Dorsolateral prefrontal cortex (tissue), 122 donors: ENCODE measurements at places on chromosomes 6 and 20.

DNA sequence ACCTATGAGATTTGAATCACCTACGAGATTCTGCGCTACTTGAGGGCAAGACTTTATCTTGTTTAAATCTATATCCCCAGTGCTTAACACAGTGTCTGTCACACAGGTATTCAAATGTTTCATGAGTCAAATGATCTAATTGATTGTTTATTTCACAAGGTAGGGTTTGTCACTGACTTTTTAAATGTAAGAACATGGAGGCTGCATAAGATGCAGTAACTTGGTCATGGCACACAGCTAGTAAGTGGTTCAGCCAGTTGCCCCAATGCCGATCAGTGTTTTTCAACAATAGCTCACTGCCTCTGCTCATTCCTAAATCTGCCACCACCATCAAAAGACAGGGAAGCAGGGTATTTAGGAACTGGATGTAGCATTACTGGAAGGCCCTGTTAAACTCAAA lies 42.4 kb upstream of the LRRC1 start:
- DNase-seq = no peak

DNA sequence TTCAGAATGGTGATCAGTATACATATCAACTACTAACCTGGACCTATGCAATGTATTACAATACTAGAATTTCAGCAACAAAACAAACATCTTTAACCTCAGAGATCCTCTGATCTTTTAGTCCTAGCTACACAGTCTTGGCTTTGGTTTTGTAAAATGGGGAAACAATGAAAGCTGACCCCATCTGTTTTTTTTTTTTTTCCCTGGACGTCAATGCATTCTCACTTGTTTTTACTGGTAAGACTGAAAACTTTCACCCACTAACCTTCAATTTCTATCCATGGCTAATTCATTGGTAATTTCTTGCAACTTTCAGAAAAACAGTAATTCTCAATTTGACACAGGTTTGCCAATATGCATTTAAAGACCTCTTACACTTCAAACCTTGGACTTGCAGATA lies 3.0 kb downstream of the KIF13A start:
- DNase-seq = no peak

DNA sequence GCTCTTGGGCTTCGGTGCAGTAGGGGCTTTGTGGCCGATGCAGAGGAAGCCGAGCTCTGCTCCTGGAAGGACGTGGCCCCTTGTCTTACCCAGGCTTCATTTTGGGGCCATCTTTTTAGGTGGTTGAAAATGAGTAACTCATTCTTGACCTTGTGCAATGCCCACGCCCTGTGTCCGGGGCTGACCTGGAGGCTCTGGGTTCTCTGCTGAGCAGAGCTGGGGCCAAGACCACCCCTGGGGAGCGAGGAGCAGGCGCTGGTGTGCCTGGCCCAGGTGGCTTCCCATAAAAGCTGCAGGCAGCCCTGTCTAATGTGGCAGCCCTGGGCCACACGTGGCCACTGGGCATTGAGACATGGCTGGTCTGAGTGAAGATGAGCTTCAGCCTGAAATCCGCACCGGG lies 25.7 kb downstream of the NTSR1 start:
- DNase-seq = no peak

DNA sequence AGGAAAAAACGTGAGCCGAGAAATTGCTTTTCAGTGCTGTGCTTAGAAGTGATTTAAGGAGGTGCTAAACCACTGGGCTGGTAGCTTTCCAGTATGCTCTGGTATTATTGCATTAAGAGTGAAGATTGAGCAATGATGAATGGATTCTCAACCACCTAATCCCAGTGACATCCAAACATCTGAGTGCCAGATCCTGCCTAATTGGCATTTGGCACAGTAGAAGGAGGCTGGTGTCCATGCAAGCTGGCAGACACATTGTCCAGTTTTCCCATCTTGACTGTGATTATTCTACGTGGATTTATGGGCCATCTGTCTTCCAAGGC lies 398.0 kb upstream of the PLCB4 start:
- no peak for DNase-seq

GRCh38 chr6:16375206-16375605 lies 136.8 kb downstream of the GMPR start:
- DNase-seq = no peak

DNA sequence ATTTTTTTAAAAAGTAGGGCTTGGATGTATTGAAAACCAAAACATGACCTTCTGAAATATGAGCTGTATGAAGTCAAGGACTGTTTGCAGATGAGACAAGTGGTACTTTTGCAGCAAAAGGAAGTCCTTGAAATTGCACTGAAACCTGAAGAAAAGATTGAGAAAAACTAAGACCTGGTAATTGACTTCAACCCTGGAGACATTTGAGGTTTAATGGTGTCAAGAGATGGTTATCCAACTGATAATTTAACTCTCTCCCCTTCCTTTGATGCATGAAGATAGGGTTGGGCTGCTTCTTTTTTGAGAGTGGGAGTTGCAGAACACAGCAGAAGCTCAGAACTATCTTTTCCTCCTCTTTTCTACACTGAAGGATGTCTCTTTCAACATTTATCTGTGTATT lies 180.9 kb upstream of the DTNBP1 start:
- no peak for DNase-seq

DNA sequence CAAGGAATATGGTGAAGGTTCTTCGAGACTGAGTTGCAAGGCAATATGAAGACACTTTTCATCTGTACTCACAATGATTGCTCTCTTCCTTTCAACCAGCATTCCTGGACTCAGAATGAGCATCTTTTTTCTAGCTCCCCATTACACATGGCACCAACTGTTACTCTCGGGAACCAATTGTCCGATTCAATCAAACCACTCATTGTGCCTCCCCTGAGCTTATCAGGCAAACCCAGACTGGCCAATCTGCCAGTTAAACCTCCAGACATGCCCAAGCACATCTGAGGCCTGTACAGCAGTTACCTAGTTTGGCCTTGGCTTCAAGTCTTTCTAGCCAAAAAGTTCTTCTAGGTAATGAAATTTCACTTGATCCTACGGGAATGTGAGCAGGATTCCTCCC lies 164.1 kb downstream of the ID4 start:
- no peak for DNase-seq

- no peak for DNase-seq
Observed at GRCh38 chr6:117548797-117549301, 53.5 kb downstream of the GOPC start.

DNA sequence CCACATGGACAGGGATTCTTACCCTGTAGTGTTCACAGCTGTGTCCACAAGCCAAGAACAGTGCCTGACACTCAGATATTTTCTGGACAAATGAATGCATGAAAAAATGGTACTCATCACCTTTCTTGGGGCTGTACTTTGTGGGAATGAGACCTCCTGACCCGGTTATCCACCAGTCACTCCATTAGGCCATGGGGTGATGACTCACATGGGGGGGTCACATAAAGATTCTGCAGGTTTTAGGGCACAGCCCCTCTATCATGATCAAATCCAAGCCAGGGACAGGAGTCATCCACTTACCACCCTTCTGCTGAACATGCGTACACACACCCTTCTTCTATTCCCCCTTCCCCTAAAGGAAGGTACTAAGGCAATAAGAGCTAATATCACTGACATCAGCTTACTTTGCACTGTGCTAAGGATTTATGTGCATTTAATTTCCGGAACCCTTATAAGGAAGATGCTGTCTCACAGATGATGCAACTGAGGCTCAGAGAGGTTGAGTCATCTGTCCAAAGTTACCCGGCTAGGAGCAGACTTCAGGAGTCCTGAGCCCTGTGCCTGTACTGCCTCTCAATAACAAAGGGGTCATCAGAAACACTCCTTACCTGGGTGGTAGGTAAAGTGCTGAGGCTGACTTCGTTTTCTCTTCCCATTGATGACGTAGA lies 107.8 kb downstream of the NFATC2 start:
- DNase-seq = no peak

- no peak for DNase-seq
Observed at GRCh38 chr6:153086225-153086990, 44.7 kb downstream of the RGS17 start.

GRCh38 chr20:38631155-38632022 lies 29.8 kb downstream of the ARHGAP40 start:
- no peak for DNase-seq

GRCh38 chr6:132005178-132005577 lies 54.0 kb upstream of the CCN2 start:
- no peak for DNase-seq

DNA sequence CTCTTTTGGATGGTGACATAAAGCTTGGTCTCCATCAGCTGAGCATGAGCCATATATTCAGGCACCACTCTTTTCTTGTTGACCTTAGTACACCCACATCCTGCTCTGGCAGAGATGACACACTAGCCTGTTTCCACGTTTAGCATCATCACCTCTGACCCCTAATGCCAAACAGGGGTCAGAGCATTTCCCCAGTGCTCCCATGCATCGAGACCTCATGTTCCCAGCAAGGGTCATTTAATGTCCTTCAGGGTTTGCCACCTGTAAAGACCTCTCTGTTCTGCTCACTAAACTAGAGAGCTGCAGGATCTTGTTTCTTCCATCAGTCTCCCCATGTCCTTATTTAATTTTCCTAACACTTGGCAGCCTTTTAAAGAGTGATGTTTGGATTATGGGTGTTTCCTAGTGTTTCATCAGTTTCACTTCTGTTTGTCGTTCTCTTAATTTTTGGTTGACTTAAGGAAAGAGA lies 97.5 kb downstream of the AIG1 start:
- no peak for DNase-seq

GRCh38 chr6:166465671-166466087 lies 82.9 kb upstream of the MPC1 start:
- DNase-seq = peak; percentile 66

DNA sequence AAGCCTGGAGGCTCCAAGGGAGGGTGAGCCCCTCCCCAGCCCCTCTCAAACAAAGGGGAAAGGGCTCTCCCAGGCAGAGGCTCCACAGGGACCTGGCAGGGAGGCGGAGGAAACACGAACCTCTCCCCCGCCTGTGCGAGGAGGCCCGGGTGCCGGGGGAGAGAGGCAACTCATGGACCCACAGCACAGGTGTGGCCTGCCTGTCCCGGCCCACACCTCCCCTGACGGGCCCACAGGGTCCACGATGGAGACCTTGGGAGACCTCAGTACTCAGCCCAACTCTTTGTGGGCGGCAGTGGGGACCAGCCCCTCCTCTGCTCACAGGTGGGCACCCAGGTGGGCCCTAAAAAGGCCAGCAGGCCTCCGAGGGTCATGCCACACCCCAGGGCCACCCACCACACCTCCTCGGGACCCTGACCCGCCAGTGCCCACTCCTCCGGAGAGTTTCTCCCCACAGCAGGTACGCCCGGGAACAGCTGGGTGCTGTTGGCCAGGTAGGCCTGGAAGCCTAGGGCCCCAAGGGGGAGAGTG lies 12.2 kb downstream of the LAMA5 start:
- no peak for DNase-seq

- DNase-seq = no peak
Observed at GRCh38 chr20:47051936-47052526, 157.4 kb downstream of the EYA2 start.

DNA sequence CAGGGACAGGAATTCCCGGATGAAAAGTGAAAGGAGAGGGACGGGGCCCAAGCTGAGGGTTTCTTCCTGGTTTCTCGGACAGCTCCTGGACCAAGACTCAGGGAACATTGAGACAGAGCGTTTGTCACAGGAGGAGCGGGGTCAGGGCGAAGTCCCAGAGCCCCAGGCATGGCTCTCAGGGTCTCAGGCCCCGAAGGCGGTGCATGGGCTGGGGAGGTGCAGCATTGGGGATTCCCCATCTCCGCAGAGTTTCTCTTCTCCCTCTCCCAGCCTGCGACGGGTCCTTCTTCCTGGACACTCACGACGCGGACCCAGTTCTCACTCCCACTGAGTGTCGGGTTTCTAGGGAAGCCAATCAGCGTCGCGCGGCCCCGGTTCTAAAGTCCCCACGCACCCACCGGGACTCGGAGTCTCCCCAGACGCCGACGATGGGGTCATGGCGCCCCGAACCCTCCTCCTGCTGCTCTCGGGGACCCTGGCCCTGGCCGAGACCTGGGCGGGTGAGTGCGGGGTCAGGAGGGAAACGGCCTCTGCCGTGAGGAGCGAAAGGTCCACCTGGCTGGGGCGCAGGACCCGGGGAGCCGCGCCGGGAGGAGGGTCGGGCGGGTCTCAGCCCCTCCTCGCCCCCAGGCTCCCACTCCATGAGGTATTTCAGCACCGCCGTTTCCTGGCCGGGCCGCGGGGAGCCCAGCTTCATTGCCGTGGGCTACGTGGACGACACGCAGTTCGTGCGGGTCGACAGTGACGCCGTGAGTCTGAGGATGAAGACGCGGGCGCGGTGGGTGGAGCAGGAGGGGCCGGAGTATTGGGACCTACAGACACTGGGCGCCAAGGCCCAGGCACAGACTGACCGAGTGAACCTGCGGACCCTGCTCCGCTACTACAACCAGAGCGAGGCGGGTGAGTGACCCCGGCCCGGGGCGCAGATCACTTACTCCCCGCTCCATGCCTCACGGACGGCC lies 54.6 kb upstream of the POLR1H start:
- DNase-seq = peak; percentile 28

GRCh38 chr6:134632024-134632423 lies 314.1 kb upstream of the SGK1 start:
- no peak for DNase-seq

DNA sequence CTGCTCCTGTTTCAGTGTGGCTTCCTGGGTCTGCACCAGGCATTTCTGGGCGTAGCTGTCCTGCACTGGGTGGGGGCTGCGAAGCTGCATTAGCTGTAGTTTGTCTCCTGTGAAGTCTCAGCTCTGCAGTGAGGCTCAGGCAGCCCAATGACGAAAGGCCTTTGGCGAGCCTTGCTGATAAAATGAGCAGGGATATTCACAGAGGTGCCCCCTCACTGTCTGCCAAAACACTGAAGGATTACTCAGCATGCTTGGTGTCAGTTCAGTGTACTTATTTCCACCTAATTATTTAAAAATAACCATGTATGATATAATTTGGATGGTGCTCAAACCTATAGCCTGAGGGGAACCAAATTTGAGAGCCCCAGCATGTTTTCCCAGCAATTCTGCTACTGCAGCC lies 73.5 kb downstream of the ECT2L start:
- DNase-seq = no peak

GRCh38 chr6:36616893-36617521 lies 22.8 kb downstream of the SRSF3 start:
- DNase-seq = no peak

GRCh38 chr20:7505152-7505834 lies 435.0 kb downstream of the HAO1 start:
- DNase-seq = no peak

GRCh38 chr6:38909015-38909730 lies 139.4 kb upstream of the GLP1R start:
- DNase-seq = no peak

- no peak for DNase-seq
Observed at GRCh38 chr6:2072453-2072852, 173.0 kb downstream of the GMDS start.

- DNase-seq = no peak
Observed at GRCh38 chr6:105193647-105194046, 13.8 kb upstream of the POPDC3 start.

DNA sequence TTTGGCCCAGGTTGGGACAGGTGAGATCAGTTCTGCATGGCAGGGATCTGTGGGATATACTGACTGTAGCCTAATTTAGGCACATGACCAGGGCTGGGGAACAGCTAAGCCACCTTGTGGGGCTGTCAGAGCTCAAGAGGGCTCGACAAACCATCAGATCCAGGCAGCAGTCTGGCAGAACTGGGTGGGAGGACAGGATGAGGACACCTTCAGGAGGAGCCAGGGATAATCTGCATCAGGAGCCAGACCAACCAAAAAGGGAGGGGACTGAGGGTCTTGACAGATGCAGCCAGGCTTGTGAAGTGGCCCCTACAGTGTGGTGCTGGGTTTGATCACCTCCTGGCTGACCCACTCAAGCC lies 123.4 kb downstream of the MAFB start:
- no peak for DNase-seq
